NCI-H1930 (cell line): ENCODE measurements at places on chromosomes 5 and 9.

- peak; percentile 84 for DNase-seq
Observed at GRCh38 chr9:108272349-108272899, 583.4 kb downstream of the ACTL7B start.

DNA sequence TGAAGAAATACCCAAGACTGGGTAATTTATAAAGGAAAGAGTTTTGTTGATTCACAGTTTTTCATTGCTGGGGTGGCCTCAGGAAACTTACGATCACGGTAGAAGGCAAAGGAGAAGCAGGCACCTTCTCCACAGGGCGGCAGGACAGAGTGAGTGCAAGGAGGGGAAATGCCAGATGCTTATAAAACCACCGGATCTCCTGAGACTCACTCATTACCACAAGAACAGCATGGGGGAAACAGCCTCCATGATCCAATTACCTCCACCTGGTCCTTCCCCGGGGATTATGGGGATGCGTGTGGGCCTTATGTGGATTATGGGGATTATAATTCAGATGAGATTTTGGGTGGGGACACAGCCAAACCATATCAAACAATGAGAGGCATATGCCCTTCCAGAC is 18.5 kb upstream of the RORB start:
- no peak for DNase-seq

DNA sequence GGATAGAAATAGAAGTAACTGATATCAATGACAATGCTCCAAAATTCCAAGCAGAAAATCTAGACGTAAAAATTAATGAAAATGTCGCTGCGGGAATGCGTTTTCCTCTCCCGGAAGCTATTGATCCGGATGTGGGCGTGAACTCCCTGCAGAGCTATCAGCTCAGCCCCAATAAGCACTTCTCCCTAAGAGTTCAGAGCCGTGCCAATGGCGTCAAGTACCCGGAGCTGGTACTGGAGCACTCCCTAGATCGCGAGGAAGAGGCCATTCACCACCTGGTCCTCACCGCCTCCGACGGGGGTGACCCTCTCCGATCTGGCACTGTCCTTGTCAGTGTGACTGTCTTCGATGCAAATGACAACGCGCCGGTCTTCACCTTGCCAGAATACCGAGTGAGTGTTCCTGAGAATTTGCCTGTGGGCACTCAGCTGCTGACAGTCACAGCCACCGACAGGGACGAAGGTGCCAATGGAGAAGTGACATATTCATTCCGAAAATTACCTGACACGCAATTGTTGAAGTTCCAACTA is 818 bp downstream of the PCDHGA10 start:
- DNase-seq = no peak

GRCh38 chr9:126564716-126565115 is 49.0 kb upstream of the LMX1B start:
- no peak for DNase-seq

DNA sequence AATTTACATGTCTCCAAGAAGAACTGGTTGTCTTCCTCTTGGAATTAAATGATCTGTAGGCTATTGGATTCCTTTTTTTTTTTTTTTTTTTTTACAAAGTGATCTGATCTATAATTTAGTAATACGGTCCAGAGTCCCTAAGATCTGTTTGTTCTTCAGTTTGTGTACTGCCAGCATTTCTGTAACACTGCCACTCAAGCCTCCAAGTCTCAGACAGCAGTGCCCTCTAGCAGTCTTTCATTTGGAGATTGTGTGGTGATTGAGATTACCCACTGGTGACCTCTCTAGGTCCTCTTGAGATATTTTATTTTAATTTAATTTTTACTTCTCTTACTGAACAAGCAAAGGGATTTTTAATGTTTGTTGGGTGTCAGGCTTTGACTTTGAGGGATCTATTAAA is 40.8 kb downstream of the NDFIP1 start:
- DNase-seq = no peak

- DNase-seq = no peak
Observed at GRCh38 chr9:136516191-136516654, 29.6 kb downstream of the NOTCH1 start.

GRCh38 chr5:142976861-142977260 is 206.7 kb downstream of the ARHGAP26 start:
- DNase-seq = no peak
